ENCODE measurements at places on chromosomes 7 and 10.

DNA sequence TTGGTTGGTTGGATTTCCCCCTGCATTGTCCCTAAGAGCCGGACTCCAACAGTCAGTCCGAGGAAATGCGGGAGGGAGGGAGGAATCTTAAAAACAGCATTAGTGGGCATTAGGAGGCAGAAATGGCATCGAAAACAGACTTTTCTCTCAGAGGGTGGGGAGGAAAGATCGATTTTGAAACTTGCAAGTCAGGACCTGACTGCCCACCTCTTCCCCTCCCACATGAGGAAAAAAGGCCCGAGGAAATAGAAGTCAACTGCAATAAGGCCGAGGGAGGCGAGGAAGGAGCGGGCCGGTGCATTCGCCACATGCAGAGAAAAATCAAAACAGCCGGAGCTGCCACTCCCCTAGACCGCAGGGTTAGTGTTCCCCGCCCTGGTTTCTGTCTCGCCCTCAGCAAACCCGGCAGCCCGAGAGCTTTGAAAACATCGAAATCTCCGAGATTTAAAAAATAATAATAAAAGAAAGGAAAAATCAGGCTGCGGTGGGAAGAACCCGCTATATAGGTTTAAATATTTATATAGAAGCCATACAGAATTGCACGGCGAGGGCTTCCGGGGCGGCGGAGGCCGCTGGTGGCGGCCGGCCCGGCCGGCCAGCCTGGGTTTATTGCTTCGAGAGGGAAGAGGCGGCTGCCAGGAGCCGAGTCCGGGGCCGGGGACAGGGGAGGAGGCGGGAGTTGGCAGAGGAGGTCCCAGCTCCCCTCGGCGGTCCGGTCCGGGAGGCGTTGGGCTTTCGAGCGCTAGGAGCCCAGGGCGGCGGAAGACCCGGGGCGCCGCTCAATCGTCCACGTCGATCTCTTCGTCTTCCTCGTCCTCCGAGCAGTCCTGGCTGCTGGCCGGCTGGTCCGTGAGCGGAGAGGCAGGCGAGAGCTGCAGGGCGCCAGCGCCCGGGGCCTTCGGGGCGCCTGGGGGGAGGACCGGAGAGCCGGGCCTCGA, 2.5 kb downstream of the LBX1 start:
- no peak overlapping the region for H3K27ac ChIP-seq
- peaks cover 80% of the 10 kb centered on the region for H3K27me3 ChIP-seq
- H3K4me1 ChIP-seq = peaks cover 24% of the 10 kb centered on the region
- no peak for DNase-seq

- no peak overlapping the region for H3K27ac ChIP-seq
- H3K4me3 ChIP-seq = no peak overlapping the region
- H3K36me3 ChIP-seq = no peaks in the 10 kb centered on the region
- peaks cover 4% of the 10 kb centered on the region for H3K4me1 ChIP-seq
- DNase-seq = no peak
- H3K27me3 ChIP-seq = peaks cover 60% of the 10 kb centered on the region
Observed at GRCh38 chr10:60950300-60950699, 6.3 kb upstream of the RHOBTB1 start.

DNA sequence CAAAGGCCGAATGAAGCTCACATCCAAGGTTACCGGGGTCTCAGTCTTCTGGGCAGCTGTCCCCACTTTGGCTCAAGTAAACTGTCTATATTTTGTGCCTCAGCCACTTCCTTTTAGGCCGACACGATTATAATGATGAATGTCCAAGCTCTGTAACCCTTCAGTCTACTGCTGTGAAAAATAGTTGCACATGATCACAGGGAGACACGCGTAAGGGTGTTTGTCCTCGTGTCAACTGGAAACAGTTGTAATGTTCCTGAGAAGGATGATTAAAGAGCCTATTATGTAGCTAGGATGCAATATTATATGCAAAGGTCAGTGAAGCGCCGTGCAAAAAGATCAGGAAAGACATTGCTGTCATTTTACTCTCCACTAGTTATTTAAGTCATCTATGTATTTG, 559.9 kb downstream of the SDK1 start:
- H3K4me3 ChIP-seq = no peak overlapping the region
- DNase-seq = no peak
- no peaks in the 10 kb centered on the region for H3K4me1 ChIP-seq
- no peaks in the 10 kb centered on the region for H3K27me3 ChIP-seq
- no peaks in the 10 kb centered on the region for H3K36me3 ChIP-seq
- no peak overlapping the region for H3K27ac ChIP-seq

DNA sequence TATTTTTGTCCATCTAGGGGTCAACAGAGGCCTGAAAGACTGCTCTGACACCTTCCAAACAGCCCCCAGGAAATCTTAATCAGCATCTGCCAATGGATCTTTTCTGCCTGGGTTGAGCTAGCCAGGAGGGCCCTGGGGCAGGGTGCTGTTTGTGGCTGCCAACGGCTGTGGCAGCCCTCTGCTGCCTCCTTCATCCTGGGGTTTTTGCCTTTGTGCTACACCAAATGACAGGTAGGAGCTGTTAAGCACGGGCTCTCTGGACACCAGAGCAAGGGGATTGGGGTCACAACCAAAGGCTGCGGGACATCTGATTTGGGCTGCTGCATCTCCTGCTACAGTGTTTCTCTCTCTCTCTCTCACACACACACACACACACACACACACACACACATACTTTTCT, 2.0 kb upstream of the KIAA1217 start:
- peaks cover 35% of the 10 kb centered on the region for H3K27me3 ChIP-seq
- no peak overlapping the region for H3K4me3 ChIP-seq
- peaks cover 9% of the 10 kb centered on the region for H3K4me1 ChIP-seq
- DNase-seq = no peak
- no peak overlapping the region for H3K27ac ChIP-seq
- no peaks in the 10 kb centered on the region for H3K36me3 ChIP-seq

DNA sequence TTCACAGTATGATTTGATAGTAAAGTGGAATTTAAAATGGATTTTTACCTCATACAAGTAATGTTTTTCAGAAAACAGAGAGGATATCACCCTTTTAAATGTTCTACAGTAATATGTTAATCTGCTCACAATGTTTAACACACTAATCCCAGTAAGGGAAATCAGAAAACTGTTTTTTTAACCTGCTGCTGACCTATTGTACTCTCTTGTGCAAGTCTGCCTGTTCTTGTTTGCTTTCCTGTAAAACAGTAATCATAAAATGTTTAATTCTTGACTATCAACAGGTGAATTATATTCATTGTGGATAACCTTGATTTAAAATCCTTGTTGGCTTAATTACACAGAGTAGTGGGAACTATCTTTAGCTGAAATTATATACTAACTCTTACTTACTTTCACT, 126.4 kb downstream of the GNAT3 start:
- no peak overlapping the region for H3K4me3 ChIP-seq
- H3K4me1 ChIP-seq = no peaks in the 10 kb centered on the region
- no peak for DNase-seq

DNA sequence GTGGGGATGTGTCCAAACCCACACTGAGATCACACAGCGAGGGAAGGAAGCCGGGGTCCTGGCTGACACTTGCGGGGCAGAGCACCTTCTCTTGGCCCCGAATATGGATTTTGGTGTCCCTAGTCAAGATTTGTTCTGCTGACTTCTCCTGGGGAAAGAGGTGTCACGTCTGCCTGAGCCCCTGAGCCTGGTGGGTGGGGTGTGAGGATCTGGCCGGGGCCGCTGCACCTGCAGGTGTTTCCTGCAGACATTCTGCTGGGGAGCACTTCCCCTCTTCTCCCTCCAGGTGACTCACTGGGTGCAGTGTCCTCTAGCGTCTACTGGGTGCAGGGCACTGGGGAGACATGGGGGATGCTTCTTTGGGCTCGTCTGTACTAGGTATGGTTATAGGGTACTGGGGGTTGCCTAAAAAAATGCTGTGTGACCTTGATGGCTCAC, 99.2 kb downstream of the GRK5 start:
- H3K27ac ChIP-seq = peak overlapping the region; percentile 99
- H3K4me1 ChIP-seq = peaks cover 82% of the 10 kb centered on the region
- DNase-seq = peak; percentile 85
- peaks cover 14% of the 10 kb centered on the region for H3K27me3 ChIP-seq

DNA sequence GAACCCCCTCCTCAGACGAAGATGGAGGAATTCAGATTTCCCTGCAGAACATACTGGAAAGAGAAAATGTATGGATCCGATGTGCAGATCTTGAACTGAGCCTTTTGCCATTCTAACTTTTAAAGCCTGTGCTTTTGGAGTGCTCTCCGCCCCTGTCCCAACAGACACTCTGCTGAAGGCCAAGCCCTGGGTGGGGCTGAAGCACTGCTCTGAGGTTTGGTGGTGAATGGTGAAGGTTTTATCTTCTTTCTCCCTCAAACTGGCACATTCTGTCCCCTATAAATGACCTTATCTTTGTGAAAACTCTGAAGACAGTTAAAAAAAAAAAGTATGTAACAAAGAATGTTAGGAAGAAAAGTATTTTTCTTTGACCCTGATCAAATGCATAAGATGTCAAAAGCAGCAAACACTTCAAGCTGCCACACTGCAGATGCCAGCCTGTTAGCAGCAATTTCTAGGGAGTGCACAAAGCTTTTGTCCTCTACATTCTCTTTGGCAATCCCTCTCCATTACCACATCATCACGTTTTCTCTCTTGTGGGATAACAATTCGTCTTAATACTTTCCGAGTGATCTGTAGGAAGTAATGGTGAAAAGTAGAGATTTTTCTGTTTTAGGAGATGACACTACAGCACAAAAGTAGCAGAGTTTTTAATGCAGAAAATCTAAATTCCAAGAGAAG, 137.3 kb upstream of the CCDC6 start:
- H3K36me3 ChIP-seq = no peaks in the 10 kb centered on the region
- no peak overlapping the region for H3K27ac ChIP-seq
- DNase-seq = no peak
- no peaks in the 10 kb centered on the region for H3K4me1 ChIP-seq

- H3K27ac ChIP-seq = no peak overlapping the region
- no peak overlapping the region for H3K4me3 ChIP-seq
- H3K36me3 ChIP-seq = no peaks in the 10 kb centered on the region
- H3K27me3 ChIP-seq = no peaks in the 10 kb centered on the region
Observed at GRCh38 chr10:55374060-55374459, 573.0 kb upstream of the PCDH15 start.

- DNase-seq = no peak
- no peak overlapping the region for H3K27ac ChIP-seq
- no peaks in the 10 kb centered on the region for H3K36me3 ChIP-seq
- H3K27me3 ChIP-seq = peaks cover 80% of the 10 kb centered on the region
- H3K4me1 ChIP-seq = peaks cover 27% of the 10 kb centered on the region
Observed at GRCh38 chr10:99551158-99551557, 18.4 kb downstream of the NKX2-3 start.
